H1 (cell line): ENCODE measurements at places on chromosomes 2 and 18. TPM values are rescaled to one million over a fixed set of nuclear protein-coding genes. Genes with fewer than 3 reads are reported as not detected.

Gene DUSP2
- 8.7 and 10.1 TPM in 2 replicates for total RNA-seq

GRCh38 chr2:42436370-42436769 lies 57.4 kb downstream of the KCNG3 start:
- no peak for DNase-seq

DNA sequence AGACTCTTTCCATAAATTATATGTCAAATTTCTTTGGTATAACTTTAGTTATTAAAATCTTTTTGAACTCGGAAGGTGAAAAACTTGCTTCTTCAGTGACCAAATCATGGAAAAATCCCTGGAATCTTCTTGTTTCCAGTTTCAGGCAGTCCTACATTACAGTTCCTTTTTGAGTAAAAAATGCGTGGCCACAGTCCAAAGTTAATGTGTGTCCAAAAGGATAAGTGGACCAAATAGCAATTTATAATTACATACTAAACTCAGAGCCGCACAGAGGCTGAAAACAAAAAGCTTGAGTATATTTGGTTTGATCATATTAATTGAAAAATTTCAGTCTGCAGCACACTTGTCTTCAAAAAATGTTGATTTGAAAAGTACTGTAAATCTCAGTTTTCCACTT lies 28.4 kb upstream of the DYNC2LI1 start:
- DNase-seq, result no peak

GRCh38 chr2:154455166-154455565 lies 243.3 kb upstream of the KCNJ3 start:
- DNase-seq, result no peak

DNA sequence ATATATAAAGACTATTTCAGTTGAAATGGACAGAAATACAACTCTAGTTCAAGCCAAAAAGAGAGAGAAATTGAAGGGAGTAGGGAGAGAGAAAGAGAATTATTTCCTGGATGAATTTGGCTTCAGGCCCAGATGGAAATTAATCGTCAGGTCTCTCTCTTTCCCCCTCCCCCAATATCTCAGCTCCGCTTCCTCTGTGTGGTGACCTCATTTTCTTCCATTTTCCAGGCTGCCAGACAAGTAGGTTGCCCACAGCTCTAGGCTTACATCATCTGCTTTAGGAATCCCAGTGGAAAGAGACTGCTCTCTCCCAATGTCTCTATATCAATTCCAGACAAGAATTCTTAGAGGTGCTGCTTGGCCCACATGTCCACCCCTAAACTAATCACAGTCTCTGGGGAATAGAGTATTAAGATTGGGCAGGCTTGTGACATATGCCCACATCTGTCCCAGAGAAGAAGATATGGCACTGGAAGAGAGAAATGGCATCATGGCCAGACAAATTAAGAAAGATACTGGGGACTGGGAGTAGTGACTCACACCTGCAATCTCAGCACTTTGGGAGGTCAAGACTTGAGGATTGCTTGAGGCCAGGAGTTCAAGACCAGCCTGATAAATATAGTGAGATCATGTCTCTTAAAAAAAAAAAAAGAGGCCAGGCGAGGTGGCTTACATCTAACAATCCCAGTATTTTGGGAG lies 37.2 kb upstream of the CFAP36 start:
- no peak for DNase-seq

- DNase-seq, result no peak
Measured at GRCh38 chr2:240310645-240311044, 124.8 kb upstream of the GPC1 start.

Gene SFTPB
- total RNA-seq, result not detected in 2 replicates

DNA sequence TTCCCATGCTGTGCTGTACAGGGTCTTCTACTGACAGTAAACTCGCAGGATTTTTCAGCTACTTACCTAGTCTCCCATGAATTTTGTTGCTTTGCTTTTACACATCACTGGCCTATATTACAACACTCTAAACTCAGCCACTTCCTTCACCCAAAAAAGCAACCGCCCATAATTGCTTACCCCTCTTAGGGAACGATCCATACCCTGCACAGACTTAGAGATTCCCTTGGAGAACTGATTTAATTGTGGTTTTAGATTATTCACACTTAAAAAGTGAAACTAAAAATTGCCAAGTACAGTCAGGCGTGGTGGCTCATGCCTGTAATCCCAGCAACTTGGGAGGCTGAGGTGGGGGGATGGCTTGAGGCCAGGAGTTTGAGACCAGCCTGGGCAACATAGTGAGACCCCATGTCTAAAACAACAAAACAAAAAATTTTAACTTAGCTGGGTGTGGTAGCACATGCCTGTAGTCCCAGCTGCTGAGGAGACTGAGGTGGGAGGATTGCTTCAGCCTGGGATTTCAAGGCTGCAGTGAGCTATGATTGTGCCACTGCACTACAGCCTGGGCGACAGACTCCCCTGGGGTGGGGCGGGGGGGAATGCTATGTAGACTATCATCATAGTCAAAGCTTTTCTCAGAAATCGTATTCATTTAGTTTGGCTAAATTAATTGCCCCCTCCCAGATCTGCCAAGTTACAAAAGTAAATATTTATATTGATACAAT lies 19.3 kb downstream of the MRPL30 start:
- no peak for DNase-seq

GRCh38 chr2:216350214-216350791 lies 22.0 kb downstream of the MARCHF4 start:
- no peak for DNase-seq

Gene ASPRV1
- 0.86 and 0.95 TPM in 2 replicates for total RNA-seq

DNA sequence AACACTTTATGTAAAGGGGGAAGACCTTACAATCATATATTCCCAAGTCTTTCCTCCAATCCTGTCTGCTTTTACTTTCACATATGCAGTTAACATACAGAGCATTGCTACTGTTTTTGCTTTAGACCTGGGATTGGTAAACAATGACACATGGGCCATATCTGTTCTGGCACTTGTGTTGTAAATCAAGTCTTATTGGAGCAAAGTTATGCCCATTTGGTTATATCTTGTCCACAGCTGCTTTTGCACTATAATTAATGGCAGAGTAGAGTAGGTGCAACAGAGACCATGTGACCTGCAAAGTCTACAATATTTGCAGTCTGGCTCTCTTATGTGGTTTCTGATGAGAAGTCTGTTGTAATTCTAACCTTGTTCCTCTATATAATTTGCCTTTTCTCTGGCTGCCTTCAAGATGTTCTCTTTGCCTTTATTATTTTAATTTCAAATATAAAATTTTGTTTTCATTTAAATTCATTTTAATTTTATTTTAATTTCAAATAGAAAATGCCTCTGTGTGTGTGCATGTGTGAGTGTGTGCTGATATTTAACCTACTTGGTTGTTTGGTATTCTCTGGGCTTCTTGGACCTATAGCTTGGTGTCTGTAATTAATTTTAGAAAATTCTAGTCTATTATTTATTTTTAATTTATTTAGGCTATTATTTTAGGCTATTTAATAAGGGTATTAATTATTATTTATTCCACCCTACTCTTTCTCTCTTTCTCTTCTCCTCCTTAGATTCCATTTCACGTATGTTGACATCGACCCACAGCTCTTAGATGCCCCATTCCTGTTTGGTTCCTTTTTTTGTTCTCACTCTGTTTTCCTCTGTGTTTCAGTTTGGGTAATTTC lies 16.8 kb upstream of the LPIN1 start:
- no peak for DNase-seq

GRCh38 chr18:27860011-27860410 lies 316.9 kb downstream of the CDH2 start:
- no peak for DNase-seq

GRCh38 chr2:169050476-169051240 lies 18.7 kb upstream of the DHRS9 start:
- DNase-seq, result no peak

- no peak for DNase-seq
Measured at GRCh38 chr2:237876951-237877491, 17.6 kb downstream of the RAMP1 start.

Gene VIL1
- 7.0 and 8.2 TPM in 2 replicates for total RNA-seq

DNA sequence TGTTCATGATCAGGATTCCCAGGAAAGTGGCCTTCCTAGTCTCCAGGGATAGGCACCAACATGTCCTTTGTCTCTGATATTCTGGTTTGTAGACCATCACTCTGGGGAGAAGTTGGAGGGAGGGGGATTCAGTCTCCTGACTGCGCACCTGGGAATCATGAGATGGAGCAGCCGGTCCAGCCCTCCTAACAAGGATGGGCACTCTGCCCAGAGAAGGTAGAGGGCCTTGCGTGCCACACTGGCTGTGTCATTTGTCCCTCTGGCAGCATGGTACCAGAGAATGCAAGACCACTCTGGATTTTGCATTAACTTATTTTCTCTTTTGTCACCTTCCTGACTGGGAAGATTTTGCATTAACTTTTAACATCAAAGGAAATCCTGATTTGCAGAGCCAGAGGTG lies 75.2 kb upstream of the EML6 start:
- no peak for DNase-seq

Gene KCMF1
- total RNA-seq, result 149 and 152 TPM in 2 replicates

GRCh38 chr2:30108192-30108591 lies 38.6 kb upstream of the YPEL5 start:
- peak; percentile 13 for DNase-seq

DNA sequence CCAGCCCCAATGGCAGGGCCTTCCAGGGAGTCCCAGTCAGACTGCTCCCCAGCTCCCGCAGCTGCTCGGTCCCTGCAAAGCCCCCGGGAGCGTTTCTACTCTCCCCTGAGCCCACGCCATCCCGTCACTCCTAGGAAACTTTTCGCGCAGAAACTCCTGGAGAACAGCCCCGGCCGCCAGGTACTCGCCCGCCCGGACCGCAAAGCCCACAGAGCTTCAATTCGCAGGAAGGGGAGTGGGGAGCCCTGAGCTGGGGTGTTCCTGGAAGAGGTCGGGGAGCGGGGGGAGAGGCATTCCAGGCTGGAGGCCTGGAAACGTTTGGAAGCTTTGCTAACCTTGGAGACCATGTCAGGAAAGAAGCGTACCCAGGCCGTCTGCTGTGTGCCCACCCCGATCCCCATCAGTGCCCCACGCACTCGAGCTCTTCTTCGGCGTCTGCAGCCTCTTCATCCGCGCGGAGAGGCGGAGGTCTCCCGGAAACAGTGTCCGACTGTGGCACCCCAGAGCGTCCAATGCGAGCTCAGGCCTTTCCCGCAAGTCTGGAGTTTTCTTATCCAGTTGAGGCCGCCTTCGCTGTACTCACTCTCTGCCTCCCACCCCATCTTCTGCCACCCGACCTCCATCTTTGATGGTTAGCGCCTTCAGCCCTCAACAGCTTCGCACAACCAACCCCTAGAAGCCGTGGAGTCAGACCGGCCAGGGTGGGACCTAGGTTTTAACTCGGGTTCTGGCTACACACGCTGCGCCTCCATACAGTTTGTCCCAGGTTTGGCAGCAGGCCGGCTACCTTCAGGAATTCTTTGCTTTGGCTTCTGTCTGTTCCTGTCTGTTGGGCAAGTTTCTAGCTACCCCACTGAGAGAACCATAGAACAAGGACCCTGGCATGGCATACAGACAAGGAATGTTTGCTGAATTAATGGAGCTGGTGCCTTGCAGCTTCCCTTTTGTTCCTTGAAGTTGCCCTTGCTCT lies 3.7 kb downstream of the PCGF1 start:
- DNase-seq, result peak; percentile 67
